ENCODE measurements at places on chromosomes 3 and 15.

DNA sequence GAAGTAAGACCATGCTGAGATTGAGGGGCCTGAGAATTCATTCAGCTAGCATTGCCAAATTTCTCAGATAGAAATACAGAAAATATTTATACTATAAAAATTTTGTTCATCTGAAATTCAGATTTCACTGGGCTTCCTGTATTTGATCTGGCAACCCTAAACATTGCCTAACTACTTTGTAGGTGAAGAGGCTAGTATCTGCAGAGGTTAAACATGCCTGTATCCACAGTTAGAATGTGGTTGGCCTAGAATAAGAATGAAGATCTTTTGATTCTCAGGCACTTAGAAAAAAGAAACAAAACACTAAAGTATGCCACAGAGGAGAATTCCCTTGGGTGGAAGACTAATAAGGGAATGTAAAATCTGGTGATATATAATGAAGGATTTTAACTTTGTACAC is 189.0 kb downstream of the DIPK2A start:
- DNase-seq: no peak

GRCh38 chr15:59741274-59741906 is 52.3 kb upstream of the BNIP2 start:
- no peak for DNase-seq

DNA sequence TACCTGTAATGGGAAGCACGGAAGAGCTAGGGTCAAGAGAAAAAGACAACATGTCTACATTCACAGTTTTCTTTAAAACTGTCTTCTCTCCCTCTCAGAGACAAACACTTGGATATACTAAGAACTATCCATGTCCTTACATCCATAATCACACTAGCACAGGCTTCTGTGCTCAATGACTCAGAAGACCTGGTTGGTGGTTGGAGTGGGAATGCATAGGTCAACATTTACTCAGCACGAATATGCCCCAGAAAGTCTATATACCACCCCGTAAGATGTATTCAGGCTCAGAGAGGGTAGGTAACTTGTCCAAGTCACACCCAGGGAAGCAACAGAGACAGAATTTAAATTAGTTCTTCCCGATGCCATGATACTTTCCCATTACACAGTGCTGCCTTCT is 891.1 kb downstream of the TUSC7 start:
- no peak for DNase-seq

- peak; percentile 29 for DNase-seq
These were observed at the start of gene CMTM8 for GRCh38 chr3:32238453-32239306. CMTM8 (plus strand) TSS chr3:32238680; CDS start chr3:32238973, 293 bp downstream.

DNA sequence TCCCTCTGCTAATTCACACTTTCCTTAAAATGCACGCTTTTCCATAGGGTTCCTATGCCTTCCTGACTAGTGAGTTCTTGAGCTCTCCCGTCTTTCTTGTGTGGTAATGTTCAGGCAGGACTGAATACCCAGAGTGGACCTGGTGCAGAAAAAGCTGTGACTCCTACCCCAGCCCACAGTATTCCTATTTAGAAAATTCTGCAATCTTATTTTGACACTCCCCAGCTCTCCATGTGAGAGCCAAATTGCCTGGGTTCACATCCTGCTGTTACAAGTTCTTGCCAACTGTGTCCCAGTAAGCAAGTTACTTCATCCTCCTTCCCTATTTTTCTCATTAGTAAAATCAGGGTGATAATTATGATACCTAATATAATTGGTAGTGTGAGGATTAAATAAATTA is 290.8 kb upstream of the SLCO3A1 start:
- DNase-seq: no peak

DNA sequence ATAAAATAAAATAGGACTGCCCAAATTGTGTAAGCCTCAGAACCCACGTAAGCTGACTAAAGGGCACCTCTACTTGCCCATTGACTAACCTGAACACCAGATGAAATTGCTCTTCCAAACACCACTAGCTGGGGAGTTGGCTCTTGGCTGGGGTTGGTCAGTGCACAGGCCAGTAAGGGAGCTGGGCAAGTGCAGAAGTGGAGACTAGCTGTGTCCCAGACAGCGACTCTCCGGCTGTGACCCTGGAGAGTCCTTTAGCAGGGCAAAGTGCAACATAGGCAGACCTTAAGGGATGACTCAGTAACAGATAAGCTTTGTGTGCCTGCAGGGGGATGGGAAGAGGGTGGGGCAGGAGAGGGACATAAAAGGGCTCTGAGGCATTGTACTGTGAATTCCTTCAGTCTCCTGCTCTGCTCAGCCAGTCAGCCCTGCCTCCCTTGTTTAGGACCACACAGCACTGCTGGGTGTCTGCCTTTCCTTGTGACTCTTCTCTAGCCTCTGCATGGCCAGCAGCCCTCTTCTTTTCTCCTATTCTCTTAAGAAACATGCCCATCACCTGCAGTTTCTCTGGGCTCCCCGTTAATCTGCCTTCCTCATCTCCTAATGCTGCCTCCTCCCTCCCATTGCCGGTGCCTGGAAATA is 13.2 kb downstream of the NR1I2 start:
- no peak for DNase-seq

All from stimulated activated CD4-positive, alpha-beta T cell treated with anti-CD3 and anti-CD28 coated beads, Interleukin-12 subunit alpha, Interleukin-12 subunit beta, amount 100 ng/mL, for 48 hours (primary cell).